ENCODE measurements at places on chromosomes 2 and 18.

GRCh38 chr18:33866386-33866785, 288.4 kb downstream of the ASXL3 start:
- no peak for DNase-seq

GRCh38 chr2:844715-845114, 105.9 kb upstream of the SNTG2 start:
- no peak for DNase-seq

DNA sequence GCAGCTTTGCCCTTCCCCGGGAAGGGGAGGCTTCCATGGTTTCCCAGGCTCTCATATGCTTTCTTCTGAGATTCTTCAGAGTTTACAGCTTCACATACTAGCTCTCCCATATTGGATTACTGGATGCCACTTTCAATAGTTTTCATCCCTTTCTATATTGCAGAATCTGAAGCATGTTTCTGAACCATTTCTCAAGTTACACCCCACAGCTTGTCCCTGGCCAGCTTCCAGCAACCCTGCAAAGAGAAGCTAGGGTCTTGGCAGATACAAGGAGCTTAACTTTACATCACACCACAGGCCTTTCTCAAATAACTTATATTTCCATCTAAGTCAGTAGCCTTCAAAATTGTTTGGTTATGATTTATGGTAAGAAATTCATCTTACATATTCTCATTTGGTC, 39.6 kb downstream of the LHCGR start:
- DNase-seq = no peak

- no peak for DNase-seq
Observed at GRCh38 chr2:149648282-149649030, 60.9 kb upstream of the MMADHC start.

- peak; percentile 88 for DNase-seq
Observed at GRCh38 chr18:57737400-57738060, 65.6 kb downstream of the ATP8B1 start.

DNA sequence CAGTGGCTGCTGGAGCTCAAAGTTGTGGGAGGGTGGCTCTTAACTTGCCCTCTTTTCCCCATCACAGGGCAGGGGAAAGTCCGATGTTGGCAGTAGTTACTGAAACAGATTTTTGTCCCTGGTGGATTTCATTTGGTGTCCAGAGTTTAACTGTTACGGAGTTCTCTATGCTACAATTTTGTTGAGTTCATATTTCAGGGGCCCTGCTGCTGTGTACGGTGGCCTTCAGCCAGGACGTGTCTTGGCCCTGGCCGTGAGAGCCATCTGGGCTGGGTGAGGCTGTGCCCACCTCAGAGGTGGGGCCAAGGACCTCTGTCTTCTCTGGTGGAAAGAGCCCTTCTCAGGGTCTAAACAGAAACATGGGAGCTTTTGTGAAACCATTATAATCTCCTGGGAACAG, 67.4 kb downstream of the SH3YL1 start:
- DNase-seq = no peak

DNA sequence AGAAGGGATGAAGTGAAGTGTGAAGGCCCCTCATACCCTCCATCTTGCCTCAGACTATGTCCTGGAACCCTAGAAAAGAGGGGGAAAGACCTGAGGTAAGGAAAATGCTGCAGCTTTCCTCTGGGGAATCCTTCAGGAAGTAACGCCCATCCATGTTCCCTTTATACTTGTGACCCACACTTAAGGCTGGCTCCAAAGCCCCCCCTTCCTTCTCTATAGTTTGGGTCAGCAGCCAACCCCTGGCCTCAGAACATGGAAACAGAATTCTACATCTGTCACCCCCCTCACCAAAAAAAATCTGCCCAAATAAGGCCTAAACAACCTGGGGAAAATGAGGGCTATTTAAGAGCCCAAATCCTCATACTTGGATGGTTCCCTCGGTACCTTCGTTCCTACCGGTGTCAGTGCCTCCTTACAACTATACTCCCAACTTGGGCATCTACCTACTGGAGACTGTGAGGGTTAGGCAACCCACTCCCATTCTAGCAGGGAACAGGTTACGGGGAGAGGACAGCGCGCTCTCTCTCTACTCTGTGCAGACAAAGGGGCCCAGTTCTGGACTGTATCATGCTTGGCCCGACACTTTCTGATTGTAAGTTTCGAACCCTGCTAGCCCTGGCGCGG, 689 bp downstream of the OST4 start:
- DNase-seq = no peak

DNA sequence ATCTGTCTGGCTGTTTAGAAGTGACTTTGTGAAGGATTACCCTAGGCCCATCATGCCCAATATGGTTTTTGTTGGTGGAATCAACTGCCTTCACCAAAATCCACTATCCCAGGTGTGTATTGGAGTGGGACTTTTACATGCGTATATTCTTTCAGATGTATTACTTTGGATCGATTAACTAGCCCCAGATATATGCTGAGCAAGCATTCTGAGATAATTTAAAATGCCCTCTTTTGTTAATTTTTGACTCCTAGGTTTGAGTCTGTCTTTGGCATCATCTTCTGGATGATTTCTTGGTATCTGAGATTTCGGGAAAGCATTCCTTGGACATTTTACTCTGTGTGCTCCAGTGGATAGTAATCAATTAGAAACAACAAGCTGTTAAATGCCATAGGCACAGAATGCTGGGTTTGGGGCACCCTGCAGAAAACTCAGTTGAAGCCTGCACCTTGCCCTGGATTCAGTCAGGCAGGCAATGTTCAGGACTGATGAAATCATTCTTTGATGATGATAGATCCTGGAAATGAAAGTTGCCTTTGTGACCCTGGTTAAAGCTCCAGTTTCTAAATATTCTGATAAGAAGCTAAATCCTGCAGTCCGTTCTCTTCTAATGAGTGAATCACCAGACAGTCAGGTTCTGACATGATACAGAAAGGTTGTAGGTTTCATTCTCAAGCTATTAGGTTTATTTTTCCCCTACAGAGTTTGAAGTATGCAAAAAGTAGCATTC, 1.1 kb downstream of the UGT1A1 start:
- no peak for DNase-seq

DNA sequence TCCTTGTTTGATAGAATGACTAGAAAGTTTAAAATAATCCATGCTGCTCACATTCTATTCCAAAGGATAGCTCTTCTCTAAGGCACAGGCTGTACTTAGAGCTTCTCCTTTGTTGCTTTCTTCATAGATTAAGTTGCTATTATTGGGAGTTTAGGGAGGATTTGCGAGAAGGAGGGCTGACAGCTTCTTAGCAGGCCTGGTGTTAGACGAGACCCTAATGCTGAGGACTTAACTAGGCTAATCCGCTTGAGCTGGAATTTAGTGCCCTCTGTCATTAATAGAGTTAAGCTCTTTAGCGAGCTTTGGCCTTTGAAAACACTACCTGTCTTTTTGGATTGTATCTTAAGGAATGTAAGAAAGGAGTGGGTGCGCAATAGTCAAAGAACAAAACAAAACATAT, 81.3 kb downstream of the MOGAT1 start:
- DNase-seq = no peak

GRCh38 chr2:121103960-121104359, 181.0 kb downstream of the TFCP2L1 start:
- no peak for DNase-seq

DNA sequence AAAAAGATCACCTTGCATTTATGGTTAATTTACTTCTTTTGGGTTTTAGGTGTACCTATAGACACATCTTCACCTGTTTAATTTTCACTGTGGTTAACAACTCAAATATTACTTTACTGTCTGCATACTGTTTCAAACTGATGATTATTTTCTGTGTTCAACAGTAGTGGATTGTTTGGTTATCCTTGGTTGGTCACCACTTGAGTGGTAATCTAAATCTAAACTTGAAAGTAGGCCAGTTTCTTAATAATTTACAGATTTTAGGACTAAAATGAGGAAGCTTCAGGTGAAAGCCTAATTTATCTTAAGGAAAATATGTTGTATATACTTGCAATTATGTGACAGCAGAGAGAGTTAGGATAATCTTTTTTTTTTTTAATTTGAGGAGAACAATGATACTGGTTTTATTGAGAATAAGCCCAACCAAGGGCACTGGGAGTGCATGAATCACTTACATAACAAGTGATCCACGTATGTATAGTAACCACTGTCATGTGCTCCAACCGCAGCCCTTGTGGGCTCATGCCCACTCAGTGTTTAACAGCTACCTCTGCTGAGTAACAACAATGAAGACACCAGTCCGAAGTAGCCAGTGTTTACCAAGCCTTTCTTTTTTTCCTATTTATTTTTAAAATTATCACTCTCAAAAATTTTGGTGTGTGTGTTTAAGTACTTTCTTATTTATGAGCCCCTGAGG, 31.0 kb upstream of the WDSUB1 start:
- DNase-seq = no peak

GRCh38 chr2:16012626-16013358, 72.4 kb downstream of the MYCN start:
- DNase-seq = no peak

DNA sequence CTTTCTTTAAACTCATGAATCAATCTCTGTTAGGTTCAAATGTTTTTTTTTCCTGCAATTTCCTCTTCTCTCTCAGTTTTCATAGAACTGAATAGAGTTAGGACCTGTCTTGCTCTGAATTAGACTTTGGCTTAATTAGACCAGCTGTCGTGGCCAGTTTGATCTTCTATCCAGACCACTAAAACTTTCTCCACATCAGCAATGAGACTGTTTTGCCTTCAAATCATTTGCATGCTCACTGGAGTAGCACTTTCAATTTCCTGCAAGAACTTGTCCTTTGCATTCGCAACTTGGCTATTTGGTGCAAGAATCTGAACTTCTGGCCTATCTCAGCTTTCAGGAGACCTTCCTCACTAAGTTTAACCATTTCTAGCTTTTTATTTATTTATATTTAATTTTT, 2002.2 kb upstream of the PIK3C3 start:
- DNase-seq = no peak

- no peak for DNase-seq
Observed at GRCh38 chr2:185700883-185701282, 37.7 kb upstream of the FSIP2 start.

GRCh38 chr2:128420131-128420530, 101.5 kb upstream of the HS6ST1 start:
- DNase-seq = no peak

DNA sequence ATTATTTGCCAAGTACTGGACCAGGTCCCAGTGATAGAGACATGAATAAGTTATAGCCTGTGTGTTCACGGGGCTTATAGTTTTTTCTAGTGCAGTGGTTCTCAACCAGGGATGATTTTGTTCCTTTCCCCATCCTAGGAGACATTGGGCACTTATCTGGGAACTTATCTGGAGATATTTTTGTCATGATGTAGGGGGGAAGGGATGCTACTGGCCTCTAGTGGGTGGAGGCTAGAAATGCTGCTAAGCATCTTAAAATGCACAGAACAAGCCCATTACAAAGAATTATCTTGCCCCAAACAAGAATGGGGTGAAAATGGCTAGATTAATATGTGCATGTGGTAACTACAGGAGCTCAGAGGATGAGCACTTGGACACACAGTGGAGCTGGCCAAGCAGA, 75.2 kb downstream of the KLHL29 start:
- DNase-seq = no peak

GRCh38 chr18:25553631-25554263, 201.8 kb upstream of the ZNF521 start:
- DNase-seq = no peak

GRCh38 chr2:235191978-235192377, 240.2 kb downstream of the SH3BP4 start:
- no peak for DNase-seq

DNA sequence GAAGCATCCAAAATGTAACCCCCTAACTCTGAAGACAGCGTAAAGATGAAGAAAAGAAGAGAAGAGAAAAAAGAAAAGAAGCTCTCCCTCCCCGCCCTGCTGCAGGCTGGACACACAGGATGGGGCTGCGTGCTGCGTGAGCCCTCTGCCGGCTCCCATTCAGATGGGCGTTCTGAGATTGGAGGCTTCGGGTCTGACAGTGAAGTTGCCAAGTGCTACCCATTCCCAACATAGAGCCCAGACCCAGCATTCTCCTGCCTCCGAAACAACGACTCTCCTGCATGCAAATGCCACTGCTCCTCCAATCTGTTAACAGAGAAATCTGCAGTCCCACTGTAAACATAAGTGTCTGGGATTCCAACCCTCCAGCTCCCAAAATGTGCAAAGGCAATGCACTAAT, 234.9 kb downstream of the BCL11A start:
- no peak for DNase-seq

- DNase-seq = no peak
Observed at GRCh38 chr2:177201919-177202346, 10.7 kb upstream of the HNRNPA3 start.

- no peak for DNase-seq
Observed at GRCh38 chr2:218991674-218992168, 1.5 kb downstream of the CRYBA2 start.

- no peak for DNase-seq
Observed at GRCh38 chr2:30366199-30366691, 80.8 kb upstream of the LCLAT1 start.
